ENCODE measurements at places on chromosomes 16 and 17. TPM values are rescaled to one million over a fixed set of nuclear protein-coding genes. Genes with fewer than 3 reads are reported as not detected.

GRCh38 chr16:55632259-55632658 is 23.5 kb upstream of the SLC6A2 start:
- DNase-seq = no peak

- DNase-seq = no peak
These were observed 52.3 kb downstream of the CYB5D2 start for GRCh38 chr17:4195306-4195705.

- DNase-seq = no peak
These were observed 58.6 kb upstream of the ENDOV start for GRCh38 chr17:80356231-80356856.

DNA sequence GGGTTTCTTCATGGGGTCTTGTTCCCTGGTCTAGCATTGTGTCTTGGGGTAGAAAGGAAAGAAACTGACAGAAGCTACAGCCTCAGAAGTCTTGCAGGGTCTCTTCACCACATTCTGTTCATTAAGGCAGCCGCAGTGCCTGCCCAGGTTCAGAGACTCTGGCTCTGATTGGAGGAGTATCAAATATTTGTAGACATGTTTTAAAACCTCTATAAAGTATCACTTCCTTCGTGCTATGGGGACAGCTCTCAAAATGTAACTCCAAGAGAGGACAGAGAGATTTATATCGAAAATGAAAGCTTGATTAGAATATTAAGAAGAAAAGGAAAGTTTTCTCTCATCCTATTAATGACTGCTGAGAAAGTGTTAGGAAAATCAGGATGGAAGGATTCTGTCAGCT is 107.0 kb upstream of the CACNG3 start:
- no peak for DNase-seq

GRCh38 chr16:9658586-9658985 is 523.6 kb downstream of the GRIN2A start:
- DNase-seq = no peak

DNA sequence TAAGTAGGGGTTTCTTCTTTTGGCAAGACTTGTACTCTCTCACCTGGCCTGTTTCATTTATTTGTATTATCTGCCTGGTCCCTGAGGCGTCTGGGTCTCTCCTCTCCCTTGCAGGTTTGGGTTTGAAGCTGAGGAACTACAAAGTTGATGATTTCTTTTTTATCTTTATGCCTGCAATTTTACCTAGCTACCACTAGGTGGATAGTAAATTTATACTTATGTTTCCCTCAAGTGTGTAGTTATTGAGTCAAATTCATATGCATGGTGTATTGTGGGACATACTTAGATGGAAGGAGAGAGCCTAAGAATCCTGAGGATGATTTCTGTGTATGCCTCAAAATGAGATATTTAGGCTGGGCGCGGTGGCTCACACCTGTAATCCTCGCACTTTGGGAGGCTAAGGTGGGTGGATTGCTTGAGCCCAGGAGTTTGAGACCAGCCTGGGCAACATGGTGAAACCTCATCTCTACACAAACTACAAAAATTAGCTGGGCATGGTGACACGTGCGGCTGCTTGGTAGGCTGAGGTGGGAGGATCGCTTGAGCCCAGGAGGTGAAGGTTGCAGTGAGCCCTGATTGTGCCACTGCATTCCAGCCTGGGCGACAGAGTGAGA is 13.6 kb downstream of the TMEM98 start:
- DNase-seq = no peak

- DNase-seq = no peak
These were observed 29.8 kb downstream of the ZC3H18 start for GRCh38 chr16:88599825-88600538.

Gene ZKSCAN2
- polyA plus RNA-seq = 12.1 TPM

Gene TMEM204
- 20.3 TPM for polyA plus RNA-seq

Gene CTRB2
- not detected for polyA plus RNA-seq

Measured in left renal pelvis (tissue), 4 donors.